Activated CD8-positive, alpha-beta T cell treated with anti-CD3 and anti-CD28 coated beads, Interleukin-2, amount 10 ng/mL, durations not matched to agents 7 days and 5 days (primary cell): ENCODE measurements at places on chromosomes 7 and 10.

DNA sequence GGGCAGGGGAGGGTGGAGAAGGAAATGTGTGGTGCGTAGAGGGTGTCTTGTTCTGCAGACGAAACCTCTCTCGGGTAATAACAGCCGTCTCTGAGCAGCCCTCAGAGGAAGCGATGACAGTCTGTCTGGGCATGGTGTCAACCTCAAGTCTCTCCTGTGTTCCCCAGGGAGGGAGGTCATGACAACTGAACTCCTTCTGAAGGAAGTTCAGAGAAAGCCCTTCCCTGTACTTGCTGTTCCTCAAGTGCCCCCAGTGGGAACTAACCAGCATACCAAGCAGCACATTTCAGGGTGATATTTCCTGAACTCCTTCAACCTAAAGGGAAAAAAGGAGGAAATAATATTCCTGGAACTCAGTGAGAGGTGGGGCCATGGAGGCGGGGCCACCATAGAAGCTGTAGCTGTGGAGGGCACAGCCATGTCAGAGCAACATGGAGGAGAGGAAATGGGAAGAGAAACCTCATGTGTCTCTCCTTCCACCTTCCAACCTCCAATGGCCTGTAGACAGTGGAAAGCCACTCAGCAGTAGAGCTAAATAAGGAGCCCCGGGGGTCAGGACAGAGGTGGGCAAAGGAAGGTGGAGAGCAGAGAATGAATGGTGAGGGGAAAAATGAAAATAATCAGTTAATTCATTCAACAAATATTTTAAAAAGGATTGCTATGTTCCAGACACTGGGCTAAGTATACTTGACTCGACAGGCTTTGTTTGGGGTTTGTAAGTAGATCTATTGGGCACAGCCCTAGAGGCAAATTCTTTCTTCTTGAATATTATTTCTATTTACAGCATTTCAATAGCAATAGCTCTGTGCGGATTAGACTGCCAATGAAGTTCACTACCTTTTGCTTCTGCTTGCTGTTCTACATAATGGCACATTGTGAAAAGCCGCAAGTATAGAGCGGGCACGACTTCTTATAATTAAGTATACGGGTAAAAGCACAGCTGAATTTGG, 61.0 kb upstream of the AOAH start:
- DNase-seq = peak; percentile 83

- DNase-seq = no peak
These were observed 497.8 kb upstream of the NRP1 start for GRCh38 chr10:33832124-33832787.

DNA sequence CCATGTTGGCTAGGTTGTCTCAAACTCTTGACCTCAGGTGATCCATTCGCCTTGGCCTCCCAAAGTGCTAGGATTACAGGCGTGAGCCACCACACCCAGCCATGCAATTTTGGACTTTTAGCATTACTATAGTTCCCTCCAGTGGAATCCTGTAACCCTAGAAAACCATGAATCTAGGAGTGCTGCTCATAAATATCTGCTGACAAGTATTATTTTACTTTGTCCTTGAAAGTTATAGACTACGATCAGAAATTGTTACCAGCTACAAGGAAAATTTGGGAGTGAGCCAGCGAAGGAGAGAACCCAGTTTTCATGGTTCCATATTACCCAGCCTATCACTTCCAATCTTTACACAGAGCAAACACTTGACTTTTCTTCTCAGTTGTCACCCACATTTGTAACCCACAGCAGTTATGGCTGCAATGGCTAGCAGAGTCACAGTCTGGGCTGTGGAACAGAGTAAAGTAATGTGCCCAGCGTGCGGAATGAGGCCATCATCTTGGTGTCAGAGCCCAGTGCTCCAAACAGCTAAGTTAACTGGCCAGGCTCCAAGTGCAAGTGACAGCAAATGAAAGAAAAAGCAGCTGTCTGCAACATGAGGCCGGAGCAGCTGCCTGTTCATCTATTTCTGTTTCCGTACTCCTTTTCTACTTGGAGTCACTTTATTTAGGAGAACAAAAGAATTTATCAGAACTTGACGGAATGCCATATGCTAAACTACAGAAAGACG, 29.9 kb downstream of the ZC3HC1 start:
- DNase-seq = no peak

DNA sequence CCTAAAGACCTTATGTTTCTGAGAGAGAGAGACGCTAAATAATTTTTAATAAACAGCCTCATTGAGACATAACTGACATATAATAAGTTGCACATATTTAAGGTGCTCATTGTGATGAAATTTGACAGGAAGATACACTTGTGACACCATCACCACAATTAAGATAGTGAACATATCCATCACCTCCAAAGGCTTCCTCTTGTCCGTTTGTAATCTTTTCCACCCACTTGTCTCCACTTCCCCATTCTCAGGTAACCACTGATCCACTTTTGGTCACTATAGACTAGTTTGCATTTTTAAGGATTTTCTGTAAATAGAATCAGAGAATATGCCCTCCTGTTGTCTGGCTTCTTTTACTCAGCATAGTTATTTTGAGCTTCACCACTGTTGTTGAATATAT, 195.1 kb upstream of the WDR11 start:
- DNase-seq = no peak

DNA sequence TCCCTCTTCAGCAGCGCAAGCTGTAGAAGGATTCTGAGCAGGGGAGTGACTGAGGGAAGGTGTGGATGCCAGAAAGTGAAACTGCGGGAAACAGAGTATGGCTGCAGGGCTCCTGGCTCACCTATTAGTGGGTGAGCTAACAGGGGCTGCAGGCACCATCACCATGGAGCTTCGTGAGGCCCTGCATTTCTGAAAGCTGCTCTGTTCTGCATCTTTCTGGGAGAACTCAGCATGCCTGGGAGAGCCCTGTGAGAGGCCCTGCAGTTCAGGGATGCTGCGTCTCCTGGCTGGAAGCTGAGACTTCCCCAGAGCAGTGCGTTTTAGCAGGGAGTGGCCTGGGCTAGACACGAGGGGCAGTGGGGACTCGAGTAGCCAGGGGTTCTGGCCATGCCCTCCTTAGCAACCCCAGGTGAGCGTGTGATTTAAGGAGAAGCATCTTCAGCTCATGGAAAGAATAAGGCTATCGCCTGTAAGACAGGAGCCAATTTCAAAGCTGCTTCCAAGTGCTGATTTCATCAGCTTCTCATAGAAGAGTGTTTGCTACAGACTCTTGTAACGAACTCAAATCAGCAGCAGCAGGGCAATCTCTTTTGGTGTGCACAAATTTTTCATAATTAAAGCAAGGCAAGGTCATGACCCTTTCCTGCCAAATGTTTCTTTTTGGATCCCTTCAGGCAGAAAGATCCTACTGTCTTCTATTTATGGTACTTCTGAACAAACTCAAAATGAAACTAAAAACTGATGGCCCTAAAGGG, 293.6 kb upstream of the ZNF32 start:
- DNase-seq = no peak

DNA sequence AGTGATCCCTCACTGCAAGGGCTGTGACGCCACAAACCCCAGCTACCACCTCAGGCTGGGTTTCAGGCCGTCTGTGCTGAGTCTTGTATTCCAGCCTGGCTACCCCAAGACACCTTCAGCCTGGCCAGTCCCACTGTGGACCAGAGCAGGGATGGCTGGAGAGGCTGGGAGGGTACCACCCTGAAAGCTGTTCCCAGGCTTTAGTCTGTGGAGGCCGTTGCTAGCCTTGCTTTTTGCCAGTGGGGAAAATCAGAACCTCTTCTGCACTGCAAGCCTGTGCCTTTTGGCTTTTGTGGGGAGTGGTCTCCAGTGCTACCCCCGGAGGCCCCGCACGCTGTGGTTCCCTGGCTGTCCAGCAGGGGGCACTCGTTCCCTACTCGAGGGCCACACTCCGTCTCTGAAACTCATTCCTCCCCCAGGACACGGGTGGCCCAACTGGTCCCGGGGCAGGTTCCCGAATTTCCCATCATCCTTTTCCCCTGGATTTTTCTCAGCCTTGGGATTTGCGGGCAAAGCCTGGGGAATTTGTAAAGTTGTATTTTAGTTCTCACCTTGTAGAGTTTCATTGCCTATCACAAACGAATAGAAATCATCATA, 128.4 kb upstream of the BTBD16 start:
- peak; percentile 36 for DNase-seq

- DNase-seq = no peak
These were observed 39.7 kb upstream of the ZNF518A start for GRCh38 chr10:96090463-96090800.
